ENCODE measurements at places on chromosomes 2 and 18.

DNA sequence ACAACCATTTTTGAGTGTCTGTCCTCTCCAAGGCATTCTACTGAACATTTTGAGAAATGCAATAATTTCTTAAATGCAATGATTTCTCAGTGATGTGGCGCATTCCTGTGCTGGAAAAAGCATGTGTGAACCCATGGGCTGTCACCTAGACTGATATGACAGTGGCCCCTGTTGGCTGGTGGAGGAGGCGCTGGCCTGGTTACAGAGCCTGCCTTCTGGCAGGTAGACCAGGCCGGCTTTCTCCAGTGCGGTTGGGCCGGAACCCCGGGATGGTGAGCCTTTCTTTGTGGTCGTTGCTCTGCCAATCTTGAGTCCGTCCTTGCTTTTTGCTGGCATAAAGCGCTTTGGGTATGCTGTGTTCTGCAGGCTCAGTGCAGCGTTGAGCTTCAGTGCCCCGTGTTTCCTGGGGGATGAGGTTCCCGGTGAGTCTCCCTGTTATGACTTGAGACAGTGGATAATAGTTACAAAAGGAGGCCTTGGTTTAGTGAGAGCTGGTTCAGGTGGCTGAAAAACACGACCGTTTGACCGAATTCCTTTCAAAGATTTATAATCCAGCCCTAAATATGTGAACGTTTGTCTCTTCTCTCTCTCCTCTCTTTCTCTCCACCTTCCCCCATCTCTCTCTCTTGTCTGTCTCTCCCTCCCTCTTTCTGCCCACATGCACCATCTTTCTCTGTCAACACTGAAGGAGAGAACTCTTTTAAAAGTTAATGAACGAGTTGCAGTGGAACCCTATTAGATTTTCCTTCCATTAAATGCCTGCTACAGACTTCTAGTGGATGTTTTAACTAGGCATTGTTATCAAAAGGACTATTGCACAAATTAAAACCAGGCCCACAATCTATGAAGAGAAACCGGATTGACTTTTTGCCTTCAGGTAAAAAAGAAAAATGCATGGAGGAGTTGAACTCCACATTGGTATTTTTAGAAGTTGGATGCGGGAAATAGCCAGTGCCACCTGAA lies 34.0 kb downstream of the TSHZ1 start:
- DNase-seq: peak; percentile 29

DNA sequence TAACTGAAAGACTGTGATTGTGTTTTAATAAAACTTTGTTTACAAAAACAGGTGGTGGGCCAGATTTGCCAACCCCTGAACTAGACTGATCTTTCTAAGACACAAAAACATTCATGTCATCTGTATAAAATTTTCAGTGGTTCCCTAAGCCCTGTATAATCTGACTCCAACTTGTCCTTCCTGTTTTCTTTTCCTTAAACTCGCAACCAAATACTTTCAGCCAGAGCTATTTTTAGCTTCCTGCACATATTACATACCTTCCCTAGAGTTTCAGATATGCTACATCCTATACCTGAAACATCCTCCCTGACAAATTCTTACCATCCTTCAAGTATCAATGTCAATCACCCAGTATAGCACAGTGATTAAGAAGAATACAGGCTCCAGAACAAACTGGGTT lies 4.8 kb downstream of the GCFC2 start:
- DNase-seq: no peak

DNA sequence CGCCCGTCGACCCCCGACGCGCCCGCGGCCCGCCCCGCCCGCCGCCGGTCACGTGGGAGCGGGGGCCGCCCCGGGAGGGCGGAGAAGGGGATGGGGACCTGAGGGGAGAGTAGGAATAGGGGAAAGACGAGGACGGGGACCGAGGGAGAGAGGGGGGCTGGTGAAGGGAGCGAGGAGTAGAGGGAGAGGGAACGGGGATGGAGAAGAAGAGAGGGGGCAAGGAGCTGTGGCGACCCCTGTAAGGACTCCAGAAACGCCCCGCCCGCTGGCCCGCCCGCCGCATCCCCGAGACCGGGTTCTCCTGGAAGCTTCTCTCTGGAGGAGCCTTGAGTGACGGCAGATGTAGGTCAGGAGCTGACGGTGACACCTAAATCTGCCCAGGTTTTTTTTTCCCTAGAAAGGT lies 615 bp downstream of the ADNP2 start:
- DNase-seq: peak; percentile 24

DNA sequence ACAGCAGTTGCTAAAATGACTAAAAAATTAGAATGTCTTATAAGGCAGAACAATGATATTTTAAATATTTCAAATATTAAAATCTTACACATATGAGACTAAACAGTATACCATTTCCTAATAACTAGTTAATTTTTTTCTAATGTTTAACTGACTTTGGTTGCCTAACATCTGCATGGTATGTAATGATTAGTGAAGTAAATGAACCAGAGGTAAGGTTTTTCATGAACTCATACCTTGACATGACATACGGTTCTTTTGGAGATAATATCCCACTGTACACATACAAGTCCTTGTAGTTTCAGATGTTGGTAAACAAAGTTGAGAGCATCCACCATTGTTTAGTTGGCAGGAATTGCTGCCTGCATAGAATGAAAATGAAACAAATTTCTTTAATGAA lies 1360.2 kb downstream of the LRP1B start:
- no peak for DNase-seq

DNA sequence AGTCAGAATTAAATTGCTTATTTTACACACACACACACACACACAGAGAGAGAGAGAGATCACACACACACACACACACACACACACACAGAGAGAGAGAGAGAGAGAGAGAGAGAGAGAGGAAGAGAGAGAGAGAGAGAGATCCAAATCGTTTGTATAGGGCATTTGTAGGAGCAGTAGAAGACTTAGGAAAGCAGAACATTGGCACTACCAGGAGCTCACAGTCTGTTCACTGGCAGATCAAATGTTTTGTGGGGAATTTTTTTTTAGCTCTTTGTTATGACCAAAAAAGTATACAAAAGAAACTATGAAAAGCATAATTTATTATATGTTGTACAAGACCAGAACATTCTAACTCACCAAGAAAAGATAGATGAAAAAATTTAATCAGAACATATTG lies 81.8 kb downstream of the MBD5 start:
- no peak for DNase-seq

GRCh38 chr18:58201733-58202730 lies 158.0 kb downstream of the NEDD4L start:
- no peak for DNase-seq

GRCh38 chr2:14998546-14998945 lies 366.0 kb downstream of the LRATD1 start:
- no peak for DNase-seq

DNA sequence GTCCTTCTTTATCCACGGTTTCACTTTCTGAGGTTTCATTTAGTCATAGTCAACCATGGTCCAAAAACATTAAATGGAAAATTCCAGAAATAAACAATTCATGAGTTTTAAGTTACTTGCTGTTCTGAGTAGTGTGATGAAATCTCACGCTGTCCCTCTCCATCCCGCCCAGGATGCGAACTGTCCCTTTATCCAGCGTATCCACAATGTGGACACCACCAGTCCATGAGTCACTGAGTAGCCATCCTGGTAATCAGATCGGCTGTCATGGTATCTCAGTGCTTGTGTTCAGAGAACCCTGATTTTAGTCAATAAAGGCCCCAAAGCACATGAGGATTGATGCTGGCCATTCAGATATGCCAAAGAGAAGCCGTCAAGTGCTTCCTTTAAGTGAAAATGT lies 3.7 kb downstream of the SP140L start:
- DNase-seq: no peak

DNA sequence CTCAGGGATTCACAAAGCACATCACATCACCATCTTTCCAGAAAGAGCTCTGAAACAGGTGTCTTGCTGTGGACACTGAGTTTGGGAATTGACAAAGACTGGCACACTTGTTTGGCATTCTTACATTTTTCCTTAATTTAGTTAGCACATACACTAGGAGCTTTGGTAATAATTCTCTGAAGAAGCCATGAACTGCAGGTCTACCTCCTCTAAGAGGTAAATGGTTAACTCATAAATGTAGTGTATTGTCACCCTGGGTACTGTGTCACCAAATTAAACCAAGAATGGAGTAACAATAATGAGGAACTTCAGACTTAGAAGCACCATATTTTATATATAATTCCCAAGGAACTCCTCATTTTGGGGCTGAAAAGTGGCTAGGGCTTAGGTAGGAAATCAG lies 22.6 kb downstream of the EIF4E2 start:
- no peak for DNase-seq

- DNase-seq: no peak
Measured at GRCh38 chr2:69464575-69464974, 27.3 kb upstream of the NFU1 start.

DNA sequence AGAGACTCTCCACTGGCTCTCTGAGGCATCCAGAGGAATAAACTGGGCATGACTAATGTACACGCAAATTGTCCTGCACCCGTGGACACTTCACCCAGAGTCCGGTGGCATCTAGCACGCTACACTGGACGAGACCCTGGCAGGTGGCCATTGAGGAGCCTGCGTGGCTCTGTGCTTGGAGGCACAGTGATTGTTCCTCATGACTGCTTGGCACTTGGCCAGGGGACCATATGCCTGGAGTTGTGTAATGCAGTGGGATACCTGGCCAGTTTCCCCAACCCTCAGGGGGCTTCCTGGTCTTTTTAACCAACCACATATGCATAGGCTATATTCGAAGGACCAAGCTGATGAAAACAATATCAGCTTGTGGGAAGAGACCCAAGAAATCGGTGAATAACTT lies 66.6 kb downstream of the MTCL1 start:
- no peak for DNase-seq

GRCh38 chr2:179272406-179273192 lies 8.0 kb upstream of the SESTD1 start:
- DNase-seq: no peak

- no peak for DNase-seq
Measured at GRCh38 chr18:27652480-27653121, 467.5 kb upstream of the CHST9 start.

DNA sequence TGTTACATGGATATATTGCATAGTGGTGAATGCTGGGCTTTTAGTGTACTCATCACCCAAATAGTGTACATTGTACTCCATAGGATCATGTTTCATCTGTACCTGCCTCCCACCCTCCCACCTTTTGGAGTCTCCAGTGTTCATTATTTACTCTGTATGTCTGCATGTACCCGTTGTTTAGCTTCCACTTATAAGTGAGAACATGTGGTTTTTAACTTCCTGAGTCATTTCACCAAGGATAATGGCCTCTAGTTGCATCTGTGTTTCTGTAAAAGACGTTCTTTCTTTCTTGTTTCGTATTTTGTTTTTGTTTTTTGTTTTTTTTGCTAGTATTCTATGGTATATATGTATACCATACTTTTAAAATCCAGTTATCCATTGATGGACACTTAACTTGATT lies 107.5 kb downstream of the MSTN start:
- no peak for DNase-seq

DNA sequence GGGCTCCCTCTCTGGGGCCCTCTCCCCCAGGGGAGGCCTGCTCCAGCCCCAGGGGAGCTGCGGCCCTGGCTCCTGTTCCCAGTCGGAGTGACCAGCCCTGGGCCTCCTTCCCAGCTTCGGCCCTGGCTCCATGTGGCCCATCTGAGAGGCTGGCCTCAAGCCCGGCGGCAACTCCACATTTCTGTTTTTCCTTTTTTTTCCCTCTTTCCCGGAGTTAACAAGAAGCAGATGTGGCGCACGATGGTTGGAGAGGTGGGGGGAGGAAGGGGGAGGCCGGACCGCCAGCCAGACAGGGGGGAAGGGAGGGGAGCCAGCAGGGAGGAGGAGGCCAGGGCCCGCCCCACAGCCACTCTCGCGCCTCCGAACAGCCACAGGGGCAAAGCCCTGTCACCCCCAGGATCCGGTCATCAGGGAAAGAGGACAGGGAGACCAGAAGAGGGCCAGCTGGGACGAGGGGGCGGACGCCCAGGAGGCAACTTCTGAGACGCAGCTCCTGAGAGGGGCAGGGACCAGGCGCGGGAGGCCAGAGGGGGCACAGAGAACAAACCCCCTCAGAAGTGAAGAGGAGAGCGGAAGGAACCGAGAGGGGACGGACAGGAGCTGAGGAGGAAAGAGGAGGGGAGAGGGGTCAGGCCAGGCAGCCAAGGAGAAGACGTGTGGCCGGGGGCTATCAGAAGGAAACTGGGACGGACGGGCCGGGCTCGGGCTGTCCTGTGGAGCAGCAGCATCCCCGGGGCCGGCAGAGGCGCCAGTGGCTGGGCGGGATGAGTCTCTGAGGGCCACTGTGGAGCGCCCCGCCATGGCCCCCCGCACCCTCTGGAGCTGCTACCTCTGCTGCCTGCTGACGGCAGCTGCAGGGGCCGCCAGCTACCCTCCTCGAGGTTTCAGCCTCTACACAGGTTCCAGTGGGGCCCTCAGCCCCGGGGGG lies at the start of gene EMILIN1:
EMILIN1 (plus strand) TSS at position 349 of the 928 bp plus-strand sequence; CDS start at position 800, 451 bp downstream.
- no peak for DNase-seq

Measured in HL-60 (cell line).